ENCODE measurements at places on chromosomes 1 and 21.

- no peak for DNase-seq
Measured at GRCh38 chr1:204874274-204874673, 3.6 kb downstream of the NFASC start.

- DNase-seq, result no peak
Measured at GRCh38 chr1:159879977-159880376, 17.5 kb upstream of the VSIG8 start.

GRCh38 chr1:41240781-41241353, 1.2 kb downstream of the SCMH1 start:
- no peak for DNase-seq

GRCh38 chr1:204867203-204867602, 3.5 kb upstream of the NFASC start:
- DNase-seq, result no peak

DNA sequence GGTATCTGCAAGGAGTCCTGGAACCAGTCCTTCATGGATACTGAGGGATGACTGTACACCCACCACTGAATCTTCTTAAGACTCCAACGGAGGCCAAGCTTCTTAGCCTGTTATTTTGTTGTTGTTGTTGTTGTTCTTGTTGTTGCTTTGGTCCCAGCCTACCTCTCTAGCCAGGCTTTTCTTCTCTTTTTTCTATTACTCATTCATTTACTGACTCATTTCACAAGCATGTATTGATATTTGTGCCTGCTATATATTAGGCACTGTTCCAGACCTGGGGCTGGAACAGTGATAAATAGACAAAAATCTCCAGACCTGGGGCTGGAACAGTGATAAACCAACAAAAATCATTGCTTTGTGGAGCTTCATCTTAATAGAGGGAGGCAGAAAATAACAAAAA, 20.4 kb downstream of the CENPF start:
- DNase-seq, result no peak

GRCh38 chr1:156476501-156477298, 23.9 kb downstream of the MEF2D start:
- DNase-seq, result no peak

DNA sequence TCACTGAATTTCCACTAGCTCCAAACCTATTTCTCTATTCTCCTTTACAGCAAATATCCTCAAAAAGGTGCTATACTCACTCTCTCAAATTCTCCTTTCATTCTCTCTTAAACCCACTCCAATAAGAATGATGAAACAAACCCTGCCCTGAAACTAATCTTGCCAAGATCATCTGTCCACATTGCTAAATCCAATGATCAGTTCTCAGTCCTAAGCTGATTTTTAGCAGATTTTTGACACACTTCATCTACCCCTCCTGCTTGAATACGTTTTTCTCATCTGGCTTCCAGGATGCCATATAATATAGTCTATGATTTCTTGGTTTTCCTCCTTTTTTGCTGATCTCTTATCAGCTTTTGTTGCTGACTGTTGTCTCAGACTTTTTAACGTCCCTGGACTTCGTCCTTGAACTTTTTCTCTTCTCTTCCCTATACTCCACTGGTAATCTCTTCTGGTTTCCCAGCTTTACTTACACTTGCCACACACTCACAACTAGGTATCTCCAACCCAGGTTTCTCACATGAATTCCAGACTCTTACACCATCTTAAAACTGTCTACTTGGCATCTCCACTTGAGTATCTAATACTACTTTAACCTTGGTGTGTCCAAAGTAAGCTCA, 35.3 kb downstream of the RERE start:
- no peak for DNase-seq

Measured in activated CD8-positive, alpha-beta memory T cell treated with anti-CD3 and anti-CD28 coated beads for 1 hour (primary cell).